Umbilical cord (tissue), 2 donors: ENCODE measurements at places on chromosomes 4 and X.

DNA sequence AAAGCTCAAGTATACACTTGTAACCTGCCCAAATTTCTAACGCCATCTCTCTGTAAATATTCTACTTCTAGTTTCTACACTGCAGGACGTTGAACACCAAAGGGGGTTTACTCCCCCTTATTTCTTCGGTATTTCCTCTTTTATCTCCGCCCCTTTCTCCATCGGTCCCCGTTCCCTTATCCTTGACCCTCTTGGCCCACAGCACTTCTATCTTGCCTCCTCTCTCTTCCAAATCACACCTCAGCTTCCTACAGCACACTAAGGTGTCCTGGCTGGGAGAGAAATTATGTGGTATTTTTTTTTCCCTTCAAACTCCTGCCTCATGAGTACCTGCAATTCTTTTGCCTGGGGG is 715 bp downstream of the ZMAT1 start:
- peak; percentile 0 for DNase-seq

DNA sequence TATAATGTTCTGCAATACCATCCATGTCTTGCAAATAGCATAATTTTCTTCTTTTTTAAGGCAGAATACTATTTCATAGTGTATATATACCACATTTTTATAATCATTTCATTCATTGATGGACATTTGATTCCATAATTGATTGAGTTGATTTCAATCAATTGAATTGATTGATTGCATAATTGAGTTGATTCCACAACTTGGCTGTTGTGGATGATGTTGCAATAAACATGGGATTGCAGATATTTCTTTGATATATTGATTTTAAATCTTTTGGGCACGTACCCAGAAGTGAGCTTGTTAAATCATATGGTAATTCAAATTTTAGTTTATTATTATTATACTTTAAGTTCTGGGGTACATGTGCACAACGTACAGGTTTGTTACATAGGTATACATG is 232.8 kb downstream of the GALNTL6 start:
- DNase-seq, result no peak

DNA sequence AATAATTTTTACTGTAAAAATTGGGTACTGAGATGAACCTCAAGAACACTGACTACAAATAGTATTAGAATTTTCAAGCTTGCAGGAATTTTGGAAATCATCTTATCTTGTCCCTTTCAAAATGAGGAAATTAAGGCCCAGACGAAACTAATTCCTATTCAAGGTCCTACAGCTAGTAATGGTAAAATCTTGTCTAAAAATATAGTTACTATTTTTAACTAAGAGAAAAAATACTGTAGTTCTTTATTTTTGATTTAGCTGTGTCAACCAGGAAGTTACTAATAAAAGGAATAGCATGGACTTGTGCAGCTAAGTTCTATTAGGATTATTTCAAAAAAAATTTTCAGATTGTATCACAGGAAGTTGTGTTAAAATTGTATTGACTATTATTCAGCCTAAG is 12.7 kb downstream of the PRIMPOL start:
- no peak for DNase-seq

- DNase-seq, result no peak
These were observed 127.2 kb downstream of the NR3C2 start for GRCh38 chr4:148315049-148315448.

GRCh38 chr4:4673070-4673469 is 131.2 kb upstream of the STX18 start:
- peak; percentile 44 for DNase-seq

DNA sequence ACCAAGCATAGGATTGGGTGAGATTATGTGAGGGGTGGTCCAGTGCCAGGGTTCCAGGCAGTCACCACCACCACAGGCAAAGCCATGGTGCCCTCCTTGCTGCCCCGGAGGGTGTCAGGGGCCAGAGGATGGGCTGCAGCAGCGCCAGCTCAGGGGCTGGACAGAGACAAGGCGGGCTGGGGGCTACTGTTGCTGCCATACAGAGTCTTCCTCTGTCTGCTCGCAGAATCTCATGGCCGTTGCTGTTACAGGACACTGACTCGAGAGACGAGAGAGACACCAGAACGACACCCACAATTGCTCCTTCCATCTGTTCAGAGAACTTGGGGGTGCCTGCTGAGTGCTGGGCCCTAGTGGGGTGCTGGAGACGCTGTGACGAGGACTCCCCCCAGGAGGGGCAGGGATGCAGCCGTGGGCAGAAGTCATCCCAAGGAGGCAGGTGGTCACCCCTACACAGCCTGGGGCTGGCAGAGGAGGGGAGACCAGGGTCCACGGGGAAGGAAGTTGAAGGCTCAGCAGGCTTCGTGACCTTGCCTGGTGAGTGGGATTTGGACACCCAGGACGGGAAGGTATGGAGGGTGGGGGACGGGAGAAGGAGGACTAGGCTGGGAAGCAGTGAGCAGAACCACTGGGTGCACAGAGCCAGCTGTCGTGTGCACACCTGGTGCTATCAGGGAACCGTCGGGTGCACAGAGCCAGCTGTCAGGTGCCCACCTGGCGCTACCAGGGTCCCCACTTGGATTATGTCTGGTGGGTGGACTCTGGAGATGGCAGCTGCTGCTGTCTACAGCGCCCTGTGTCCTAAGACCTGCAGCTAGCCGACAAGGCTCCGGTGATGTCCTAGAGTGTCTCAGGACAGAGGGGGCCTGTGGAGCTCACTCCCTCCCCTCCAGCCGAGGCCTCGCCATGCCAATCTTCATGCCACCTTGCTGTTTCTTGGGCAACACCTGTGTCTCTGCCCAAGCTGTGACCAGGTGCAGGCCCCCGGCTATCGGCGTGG is 43.9 kb upstream of the HMX1 start:
- no peak for DNase-seq

DNA sequence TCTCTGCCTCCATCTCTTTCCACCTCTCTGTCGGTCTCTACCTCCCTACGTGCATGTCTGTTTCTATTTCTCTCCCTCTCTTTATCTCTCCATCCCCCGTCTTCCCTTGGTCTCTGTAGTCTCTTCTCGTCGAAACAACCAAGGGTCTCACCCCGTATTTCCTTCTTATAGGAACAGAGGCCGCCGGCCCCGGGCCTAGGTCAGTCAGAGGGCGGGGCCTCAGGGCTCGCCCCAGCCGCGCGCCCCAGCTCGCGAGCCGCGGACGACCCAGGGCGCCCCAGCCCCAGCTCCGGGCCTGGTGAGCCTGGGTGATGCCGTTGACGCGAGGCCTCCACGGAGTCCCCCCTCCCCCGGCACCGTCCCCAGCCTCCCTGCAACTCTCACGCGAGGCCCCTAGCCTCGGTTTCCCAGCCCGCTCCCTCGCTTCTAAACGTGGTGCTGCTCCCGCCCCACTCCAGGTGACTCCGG is 6.6 kb downstream of the TIMM17B start:
- no peak for DNase-seq

- no peak for DNase-seq
These were observed 3.4 kb downstream of the HCFC1 start for GRCh38 chrX:153968255-153968654.
